ENCODE measurements at places on chromosomes 2 and 18.

GRCh38 chr2:163008642-163009041 lies 170.1 kb upstream of the KCNH7 start:
- no peaks in the 10 kb centered on the region for H3K27me3 ChIP-seq
- no peaks in the 10 kb centered on the region for H3K36me3 ChIP-seq
- H3K4me1 ChIP-seq = no peaks in the 10 kb centered on the region
- no peak overlapping the region for H3K4me3 ChIP-seq

DNA sequence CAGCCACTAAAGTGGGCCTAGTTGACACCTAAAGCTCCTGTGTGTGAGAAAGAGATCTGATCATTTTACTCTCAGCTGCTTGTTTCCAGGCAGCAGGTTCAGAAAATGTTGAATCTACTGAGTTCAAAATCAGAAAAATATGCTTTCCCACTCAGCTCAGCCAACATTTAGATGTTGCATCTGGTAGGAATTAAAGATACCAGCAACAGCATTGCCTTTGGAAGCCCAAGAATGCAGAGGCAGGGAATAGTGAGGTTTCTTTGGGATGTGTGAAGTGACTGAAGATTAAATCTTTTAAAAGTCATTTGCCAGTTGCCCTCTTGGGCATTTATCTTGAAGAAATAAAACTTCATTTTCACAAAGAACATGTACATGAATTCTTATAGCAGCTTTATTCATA lies 33.9 kb upstream of the DOCK10 start:
- no peak overlapping the region for H3K27ac ChIP-seq
- H3K27me3 ChIP-seq = no peaks in the 10 kb centered on the region

DNA sequence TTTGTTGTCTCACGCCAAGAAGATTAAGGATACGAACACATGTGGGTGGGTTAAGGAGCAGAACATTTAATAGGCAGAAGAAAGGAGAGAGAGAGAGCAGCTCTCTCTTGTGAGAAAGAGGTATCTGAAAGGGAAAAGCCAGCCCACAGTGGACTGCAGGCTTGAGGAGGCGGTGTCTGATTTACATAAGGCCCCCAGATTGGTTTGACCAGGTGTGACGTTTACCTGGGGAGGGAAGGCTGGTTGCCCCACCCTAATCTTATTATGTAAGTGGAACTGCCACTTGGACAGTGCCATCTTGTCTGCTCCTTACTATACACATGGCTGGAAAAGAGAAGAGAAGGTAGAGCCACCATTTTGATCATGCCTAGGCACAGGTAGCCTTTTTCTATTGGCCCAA lies 189.2 kb downstream of the NCK2 start:
- H3K4me1 ChIP-seq = peaks cover 82% of the 10 kb centered on the region
- H3K27ac ChIP-seq = peak overlapping the region; percentile 48
- DNase-seq = no peak

DNA sequence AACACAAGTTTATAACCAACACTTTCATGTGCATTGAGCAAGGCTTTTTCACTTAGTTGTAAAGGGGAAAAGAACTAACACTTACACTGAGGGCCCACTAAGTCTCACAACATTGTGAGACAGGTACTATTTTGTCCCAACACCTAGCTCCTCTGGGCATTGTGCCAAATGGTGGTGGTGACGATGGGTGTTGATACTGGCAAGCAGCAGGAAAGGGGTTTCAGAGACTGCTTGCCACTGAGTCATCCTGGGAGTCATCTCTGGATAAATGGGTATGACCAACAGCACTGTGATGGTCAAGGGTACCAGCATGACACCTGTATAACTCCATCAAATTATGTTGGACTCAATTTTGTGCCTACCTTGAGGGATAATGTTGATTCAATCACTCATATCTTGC lies 138.8 kb upstream of the ITGA6 start:
- no peak overlapping the region for H3K4me3 ChIP-seq
- no peak overlapping the region for H3K27ac ChIP-seq
- DNase-seq = peak; percentile 46
- H3K4me1 ChIP-seq = peaks cover 25% of the 10 kb centered on the region
- no peaks in the 10 kb centered on the region for H3K36me3 ChIP-seq
- no peaks in the 10 kb centered on the region for H3K27me3 ChIP-seq

DNA sequence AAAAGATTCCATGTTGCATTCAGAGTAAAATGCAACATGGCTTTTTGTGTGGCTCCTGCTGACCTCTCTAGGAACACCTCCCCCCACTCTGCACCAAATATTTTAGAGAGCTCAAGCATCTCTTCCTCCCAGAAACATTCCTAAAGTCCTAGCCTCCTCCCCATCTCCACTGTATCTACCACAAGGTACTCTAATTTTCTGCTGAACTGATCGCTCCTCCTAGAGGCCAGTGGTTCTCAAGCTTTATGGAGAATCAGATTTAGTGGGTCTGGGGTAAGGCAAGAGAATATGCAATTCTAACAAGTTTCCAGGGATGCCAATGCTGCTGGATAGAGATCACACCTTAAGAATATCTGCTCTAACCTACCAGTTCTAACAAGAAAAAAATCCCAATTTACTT lies 89.5 kb upstream of the HNRNPA3 start:
- H3K27me3 ChIP-seq = no peaks in the 10 kb centered on the region
- no peaks in the 10 kb centered on the region for H3K36me3 ChIP-seq
- H3K4me1 ChIP-seq = no peaks in the 10 kb centered on the region
- DNase-seq = no peak

DNA sequence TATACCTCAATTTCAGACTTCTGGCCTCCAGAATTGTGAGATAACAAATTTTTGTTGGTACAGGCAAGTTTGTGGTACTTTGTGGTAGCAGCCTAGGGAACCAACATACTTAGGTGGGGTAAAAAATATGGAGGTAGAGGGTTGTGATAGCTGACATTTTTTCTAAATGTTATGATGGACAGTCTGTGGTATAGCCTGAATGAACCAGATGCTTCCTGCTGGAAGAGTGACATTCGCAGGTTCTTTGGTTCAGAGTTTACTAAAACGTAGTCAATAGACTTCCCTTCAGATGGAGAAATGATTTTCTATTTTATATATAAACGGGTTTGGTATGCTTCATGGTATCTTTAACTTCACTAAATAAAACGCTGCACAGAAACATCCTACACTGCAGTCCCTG lies 42.8 kb downstream of the PMAIP1 start:
- DNase-seq = no peak
- H3K27ac ChIP-seq = no peak overlapping the region

GRCh38 chr2:146068051-146068450 lies 1548.1 kb upstream of the ZEB2 start:
- no peaks in the 10 kb centered on the region for H3K4me1 ChIP-seq
- DNase-seq = no peak
- H3K27me3 ChIP-seq = no peaks in the 10 kb centered on the region
- no peaks in the 10 kb centered on the region for H3K36me3 ChIP-seq
- no peak overlapping the region for H3K27ac ChIP-seq

DNA sequence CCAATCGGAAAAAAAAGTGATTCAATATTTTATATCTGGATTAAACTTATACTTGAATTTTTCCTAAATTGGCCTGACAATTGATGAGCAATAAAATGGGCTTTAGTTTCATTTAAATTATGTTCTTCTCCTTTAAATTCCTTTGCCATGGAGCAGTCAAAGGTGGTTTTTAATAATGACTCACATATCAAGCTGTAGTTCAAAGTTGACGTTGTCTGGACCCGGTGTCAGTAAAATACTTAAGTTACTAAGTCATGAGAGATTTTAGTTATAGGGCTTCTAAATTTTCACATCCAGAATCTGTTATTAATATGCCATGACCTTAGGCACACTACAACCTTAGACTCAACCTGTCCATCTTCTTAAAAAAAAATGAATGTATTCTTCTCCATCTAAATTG lies 62.5 kb downstream of the CDH2 start:
- H3K4me1 ChIP-seq = no peaks in the 10 kb centered on the region
- no peak overlapping the region for H3K27ac ChIP-seq
- H3K27me3 ChIP-seq = no peaks in the 10 kb centered on the region

GRCh38 chr2:20649976-20650375 lies 922 bp downstream of the HS1BP3 start:
- H3K36me3 ChIP-seq = peaks cover 8% of the 10 kb centered on the region
- H3K4me3 ChIP-seq = peak overlapping the region; percentile 96
- no peaks in the 10 kb centered on the region for H3K27me3 ChIP-seq
